ENCODE measurements at places on chromosomes 16 and 17.

- no peak for DNase-seq
These were observed 15.0 kb downstream of the DNAJC7 start for GRCh38 chr17:42002175-42002791.

DNA sequence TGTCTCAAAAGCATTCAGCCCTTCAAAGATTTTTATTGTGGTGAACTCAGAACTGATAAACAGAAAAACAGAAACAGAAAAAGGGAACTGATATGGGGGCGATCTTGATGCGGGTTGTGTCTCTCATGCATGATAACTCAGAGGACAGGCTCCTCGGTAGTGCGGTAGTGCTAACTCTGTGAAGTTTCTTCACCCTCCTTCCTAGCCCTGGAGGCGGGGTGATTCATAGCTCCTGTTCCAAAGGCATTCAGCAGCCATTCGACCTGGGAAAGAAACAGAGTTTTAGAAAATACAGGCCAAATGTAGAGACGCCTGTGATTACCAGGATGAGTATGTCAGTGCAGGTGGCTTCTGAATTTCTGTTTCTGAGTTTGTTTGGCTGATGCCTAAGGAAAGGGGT, 5.5 kb upstream of the MAF start:
- peak; percentile 48 for DNase-seq

- peak; percentile 55 for DNase-seq
These were observed at the start of gene SLC47A1 for GRCh38 chr17:19533718-19534561. Gene SLC47A1 (plus strand): TSS chr17:19533854. CDS start chr17:19533940, 86 bp downstream.

DNA sequence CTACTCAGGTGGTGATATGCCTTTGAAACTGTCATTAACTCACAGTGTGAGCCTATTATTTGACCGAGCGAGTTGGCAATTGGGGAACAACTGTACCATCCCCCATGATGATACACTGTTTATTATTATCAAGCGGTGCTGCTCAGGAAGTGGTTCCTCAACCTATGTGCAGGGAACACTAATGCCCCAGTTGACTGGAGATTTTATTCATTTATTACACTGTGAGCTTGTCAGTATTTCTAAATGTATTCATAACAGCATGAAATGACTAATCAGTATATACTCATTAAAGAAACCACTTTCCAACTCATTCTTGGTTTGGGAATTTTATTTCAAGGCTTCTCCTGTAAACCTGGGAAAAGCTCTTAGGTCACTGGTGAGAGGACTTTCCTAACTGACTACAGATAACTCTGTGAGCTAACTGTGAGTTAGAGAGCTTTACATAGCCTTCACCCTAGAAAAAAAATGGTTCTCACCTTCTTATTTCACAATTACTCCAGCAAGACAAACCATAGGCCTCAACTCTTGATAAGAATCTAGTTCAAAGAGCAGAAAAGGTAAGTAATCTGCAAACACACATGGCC, 42.4 kb downstream of the NXPH3 start:
- no peak for DNase-seq

Measured in stimulated activated CD4-positive, alpha-beta T cell treated with anti-CD3 and anti-CD28 coated beads, Interleukin-15, amount 100 ng/mL, for 24 hours (primary cell).